T-helper 9 cell (primary cell): ENCODE measurements at places on chromosomes 3 and 15.
A peak's percentile ranks its signal among the peaks of the same experiment; 100 is the strongest.

DNA sequence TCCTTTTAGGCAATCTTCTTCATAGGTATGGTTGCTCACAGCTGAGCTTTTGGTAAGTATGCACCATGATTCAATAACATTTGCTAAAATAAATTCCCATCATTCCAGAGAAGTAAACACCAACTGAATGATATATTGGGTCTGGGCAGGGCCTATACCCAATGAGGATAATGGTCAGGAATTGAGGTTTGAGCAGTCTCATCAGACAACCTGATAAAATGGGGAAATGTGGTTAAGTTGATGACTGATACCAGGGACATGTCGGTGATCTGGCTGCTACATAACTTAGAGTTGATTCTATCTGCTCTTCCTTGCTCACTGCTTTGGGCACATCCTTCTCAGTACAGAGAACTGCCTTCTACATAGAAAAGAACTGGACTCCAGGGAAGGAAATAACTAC lies 92.9 kb downstream of the GPR156 start:
- DNase-seq = no peak

GRCh38 chr3:147937341-147937740 lies 528.2 kb downstream of the ZIC1 start:
- no peak for DNase-seq

DNA sequence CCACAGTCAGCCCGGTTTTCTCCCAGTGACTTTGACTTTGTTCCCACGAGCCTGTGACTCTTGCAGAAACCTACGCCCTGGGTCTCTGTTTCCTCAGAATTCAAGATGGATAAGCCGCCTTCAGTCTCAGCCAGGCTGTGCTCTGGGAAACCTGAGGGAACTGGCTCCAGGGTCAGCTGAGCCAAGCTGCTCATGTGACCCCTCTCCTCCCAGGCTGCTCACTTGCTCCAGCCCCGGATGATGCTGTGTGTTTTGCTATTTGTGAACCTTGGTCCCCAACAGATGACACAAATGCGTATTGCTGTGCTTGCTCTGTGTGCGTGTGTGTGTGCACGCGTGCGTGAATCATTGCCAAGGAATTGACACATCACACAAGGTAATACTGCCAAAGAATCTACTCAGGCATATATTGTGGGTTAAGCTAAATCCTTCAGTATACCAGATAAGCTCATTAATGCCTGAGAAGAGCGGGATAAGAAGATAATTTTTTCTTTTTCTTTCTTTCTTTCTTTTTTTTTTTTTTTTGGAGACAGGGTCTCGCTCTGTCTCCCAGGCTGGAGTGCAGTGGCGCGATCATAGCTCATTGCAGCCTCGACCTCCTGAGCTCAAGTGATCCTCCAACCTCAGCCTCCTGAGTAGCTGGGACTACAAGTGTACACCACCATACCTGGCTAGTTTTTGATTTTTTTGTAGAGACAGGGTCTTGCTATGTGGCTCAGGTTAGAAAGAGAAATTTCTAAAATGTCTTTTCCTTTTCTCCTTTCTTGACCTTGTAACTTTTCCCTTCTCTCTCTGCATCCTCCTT lies 29.2 kb upstream of the UMPS start:
- no peak for DNase-seq

DNA sequence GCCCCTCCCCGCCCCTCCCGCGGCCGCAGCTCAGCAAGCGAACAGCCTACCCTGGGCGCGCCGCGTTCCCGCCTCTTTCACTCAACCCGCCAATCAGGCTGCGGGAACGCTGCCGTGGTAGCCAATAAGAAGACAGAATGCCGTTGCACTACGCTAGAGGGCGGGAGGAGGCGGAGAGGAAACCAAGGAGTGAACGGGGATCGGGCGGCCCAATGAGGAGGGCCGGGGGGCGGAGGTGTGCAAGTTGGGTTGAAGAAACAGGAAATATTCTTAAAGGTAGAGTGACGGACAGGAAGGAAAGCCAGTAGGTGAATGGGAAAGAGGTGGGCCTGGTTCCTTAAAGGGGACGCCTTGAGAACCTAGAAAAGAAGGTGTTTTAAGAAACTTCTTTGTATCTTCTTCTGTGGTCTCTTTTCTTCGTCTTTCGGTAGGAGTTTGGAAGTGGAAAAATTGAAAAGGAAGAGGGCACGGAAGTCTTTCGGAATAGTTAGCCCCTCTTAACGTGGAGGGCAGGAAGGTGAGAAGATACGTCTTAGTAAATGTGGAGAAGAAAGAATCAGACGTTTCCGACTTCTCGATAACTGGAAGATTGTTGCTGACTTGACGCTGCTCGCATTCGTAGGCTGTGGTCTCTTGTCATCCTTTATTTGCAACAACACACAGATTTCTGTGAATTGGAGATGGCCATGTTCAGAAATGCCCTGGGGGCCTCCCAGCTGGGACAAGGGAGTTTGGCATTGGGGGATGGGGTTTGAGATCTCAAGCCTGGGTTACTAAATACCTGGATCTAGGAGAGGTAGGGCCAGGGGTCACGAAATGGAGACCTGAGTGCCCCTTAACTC lies 437 bp upstream of the USF3 start:
- DNase-seq = peak; percentile 95

GRCh38 chr3:36647423-36647853 lies 116.9 kb downstream of the DCLK3 start:
- DNase-seq = no peak

DNA sequence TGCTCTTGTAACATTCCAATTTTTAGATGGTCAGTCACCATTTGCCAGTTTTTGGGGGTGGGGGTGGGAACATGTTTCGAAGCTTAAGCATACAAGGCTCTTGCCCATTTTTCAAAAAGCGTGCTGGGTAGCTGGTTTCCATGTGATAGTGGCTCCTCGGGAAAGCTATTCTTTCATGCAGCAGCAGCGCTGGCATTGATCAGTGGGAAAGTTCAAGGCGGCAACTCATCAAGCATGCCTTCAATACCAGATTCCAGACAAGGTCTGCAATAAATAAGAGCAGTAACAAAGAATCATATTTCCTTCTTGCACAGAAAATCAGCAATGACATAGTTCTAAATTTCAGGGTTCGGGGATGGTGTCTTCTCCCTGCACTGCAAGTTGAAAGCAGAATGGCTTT lies 133.5 kb upstream of the ONECUT1 start:
- no peak for DNase-seq
